CD8-positive, alpha-beta memory T cell (primary cell): ENCODE measurements at places on chromosomes 4 and X.

GRCh38 chr4:915041-915474 is 17.1 kb downstream of the GAK start:
- DNase-seq = no peak

DNA sequence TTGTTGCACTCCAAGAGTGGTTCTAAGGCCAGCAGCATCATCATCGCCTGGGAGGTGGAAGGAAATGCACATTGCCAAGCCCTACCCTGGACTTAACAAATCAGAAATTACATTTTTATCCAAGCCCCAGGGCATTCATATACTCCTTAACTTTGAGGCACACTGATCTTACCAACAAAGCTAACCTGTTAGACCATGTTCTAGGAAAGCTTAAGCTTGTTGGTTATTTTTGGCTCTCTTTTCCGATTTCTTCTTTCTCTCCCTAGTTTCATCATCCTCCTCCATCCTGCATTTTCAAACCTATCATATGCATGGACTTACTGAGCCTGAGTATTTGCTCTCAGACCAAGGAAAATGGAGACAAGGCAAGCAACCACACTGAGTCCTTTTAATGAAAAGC is 133.4 kb downstream of the OPHN1 start:
- DNase-seq = no peak

DNA sequence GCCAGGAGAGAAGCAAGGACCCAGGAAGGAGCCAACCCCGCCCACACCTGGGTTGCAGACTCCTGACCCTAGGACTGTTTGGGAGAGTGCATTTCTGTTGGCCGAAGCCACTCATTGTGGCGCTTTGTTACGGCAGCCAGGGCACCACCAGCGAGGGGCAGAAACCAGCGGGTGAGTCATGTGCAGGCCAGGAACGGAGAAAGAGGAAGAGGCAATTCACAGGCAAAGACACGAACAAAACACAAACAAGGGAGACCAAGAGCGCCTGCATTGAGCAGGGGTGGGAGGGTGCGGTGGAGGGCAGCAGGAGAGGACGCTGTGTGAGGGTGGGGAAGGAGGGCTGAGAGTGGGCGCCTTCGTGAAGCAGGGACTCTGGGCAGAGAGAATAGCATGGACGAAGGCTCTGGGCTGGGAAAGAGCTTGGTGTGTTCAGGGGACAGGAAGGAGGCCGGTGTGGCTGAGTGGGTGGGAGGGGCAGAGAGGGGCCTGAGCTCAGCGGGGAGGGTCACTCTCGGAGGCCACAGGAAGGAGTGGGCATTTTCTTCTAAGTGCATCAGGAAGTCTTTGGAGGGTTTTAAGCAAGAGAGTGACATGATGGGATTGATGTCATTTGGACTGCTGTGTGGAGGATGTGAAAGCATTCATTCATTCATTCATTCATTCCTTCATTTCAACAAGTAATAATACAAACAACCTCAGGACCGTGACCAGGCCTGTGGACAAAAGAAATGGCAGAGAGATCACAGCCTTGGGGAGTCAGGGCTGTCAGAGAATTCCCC is 12.2 kb upstream of the WFS1 start:
- no peak for DNase-seq

DNA sequence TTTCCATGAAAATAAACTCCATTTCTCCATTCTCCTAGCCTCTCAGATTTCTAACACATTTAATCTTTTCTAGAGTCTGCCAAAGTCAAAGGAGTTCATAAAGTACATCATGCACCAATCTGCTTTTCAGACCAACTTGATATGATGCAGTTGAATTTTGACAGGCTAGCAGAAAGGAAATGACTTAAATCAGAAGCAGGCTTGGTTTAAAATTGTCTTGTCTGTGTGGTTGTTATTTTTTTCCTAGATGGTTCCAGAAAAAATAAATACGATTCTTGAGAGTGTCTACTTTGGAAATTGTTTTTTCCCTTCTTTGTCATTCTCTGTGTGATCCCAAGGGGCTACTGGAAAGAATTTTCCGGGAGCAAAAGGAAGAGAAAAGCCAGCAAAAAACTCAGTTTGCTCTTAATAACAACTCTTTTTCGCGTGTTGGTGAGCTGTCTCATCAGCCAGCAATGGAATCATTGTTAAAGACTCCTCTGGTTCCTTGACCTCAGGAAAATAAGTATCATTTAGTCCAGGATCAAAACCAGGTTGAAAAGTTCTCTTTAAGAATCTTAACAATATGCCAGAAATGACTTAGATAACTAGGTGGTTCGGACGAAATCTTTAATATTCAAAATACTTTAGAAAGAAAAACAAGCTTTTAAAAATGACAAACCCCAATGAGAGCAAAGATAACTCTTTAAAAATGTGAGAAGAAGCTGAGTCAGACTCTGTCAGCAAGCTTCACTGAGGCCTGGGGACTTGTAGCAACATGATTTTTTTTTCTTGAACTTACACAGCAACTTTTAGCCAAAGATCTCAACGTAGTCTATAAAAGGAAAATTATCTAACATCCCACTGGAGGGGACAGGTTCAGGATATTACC is 49.7 kb upstream of the GAB1 start:
- no peak for DNase-seq

GRCh38 chr4:76799718-76800117 is 98.2 kb downstream of the SOWAHB start:
- DNase-seq = no peak

GRCh38 chrX:7680181-7680580 is 162.8 kb upstream of the VCX start:
- DNase-seq = no peak

DNA sequence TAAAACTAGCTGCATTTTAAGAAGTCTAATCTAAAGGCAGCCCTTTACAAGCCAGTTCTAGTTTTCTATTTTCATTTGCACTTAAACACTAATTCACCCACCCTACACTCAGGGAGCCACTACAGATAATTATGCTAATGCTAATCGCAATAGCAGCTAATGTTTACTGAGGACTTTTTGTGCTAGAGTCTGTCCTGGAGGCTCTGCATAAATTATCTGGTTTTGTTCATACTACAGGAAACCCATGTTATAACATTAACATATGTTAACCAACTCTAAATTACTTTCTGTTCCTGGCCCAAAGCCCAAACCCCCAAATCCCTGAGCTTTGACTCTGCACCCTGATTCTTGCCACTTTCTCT is 480 bp upstream of the RADX start:
- no peak for DNase-seq

DNA sequence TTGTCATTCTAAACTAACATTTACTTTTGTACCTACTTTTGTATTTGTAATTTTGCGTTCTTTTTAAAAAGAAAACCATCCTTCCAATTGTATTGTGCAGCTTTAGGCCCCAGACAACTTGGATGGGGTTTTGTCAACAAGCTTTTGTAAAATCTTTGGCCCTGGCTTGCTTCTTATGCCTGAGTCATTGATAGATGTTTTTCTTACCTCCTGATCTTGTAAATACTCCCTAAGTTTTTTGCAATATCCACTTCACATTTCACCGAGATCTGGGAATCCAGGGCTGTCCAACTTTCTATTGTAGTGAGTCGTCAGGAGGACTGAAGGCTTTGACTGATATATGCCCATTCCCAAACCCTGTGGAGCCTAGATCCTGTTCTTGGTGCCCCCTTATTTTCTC is 126.9 kb upstream of the GUCY1A1 start:
- DNase-seq = no peak

DNA sequence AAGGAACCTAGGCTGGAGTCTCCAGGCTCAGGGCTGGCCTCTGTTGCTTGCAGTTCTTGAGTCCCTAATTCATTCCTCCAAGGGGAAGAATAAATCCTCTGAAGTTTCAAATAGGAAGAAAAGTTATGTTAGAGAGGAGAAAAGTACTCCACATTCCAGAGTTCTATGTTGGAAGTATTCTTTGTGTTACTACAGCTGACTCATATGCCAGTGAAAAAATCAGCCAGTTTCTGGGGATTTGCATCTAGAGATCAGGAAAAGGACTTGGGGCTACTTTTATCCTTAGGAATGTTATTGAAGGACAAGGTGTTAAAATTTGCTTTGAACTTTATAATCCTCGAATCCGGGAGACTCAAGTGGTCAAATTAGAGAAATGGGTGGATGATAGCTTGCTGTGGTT is 11.7 kb upstream of the NUDT9 start:
- no peak for DNase-seq

- DNase-seq = no peak
Observed at GRCh38 chrX:32893751-32894150, 317.6 kb downstream of the DMD start.

- DNase-seq = peak; percentile 46
Observed at GRCh38 chrX:71366674-71367256, 608 bp downstream of the TAF1 start.

GRCh38 chrX:154030266-154030665 is 10.6 kb upstream of the IRAK1 start:
- DNase-seq = no peak

GRCh38 chr4:80732010-80732409 is 298.5 kb upstream of the BMP3 start:
- no peak for DNase-seq

GRCh38 chrX:22730542-22730941 is 269.2 kb upstream of the DDX53 start:
- no peak for DNase-seq

DNA sequence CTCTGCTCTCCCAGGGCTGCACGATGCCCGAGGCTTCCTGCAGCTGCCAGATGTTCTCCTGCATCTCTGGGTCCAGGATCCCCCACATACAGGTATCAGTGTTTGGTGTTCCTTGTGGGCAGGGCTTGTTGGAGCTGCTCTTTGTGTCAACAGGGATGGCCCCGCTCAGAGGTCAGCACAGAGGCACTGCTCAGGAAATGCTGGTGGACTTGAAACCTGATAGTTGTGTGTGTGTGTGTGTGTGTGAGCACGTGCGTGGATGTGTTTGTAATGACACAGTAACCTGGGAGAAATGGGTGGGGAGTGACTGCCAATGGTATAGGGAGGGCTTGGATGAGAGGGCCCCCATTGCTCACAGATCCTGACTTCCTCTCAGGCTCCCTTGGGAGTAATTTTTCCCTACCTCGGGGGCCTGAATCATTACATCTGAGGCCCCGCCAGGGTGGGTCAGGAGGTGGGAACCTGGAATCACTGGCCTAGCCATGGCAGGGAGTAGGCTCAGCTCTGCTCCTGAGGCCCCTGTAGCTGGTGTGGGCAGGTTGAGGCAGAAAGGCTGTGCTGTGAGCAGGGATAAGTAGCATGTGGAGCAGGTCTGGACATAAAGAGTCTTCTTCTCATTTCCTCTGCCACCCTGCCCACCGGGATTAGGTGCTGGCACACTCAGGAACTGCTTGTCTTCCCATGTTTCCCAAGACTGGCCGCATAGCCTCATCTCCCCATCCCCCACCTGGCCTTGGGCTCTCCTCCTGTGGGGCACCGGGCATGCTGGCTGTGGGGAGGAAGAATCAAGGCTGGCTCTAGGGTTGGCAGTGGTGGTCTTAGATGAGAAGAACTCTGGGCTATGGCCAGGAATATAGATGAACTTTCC is 2.5 kb upstream of the EFNB1 start:
- DNase-seq = no peak

GRCh38 chr4:181958446-181958845 is 284.8 kb upstream of the TENM3 start:
- DNase-seq = no peak

- no peak for DNase-seq
Observed at GRCh38 chr4:132297346-132297745, 851.7 kb upstream of the PCDH10 start.

- no peak for DNase-seq
Observed at GRCh38 chr4:98932539-98932938, 3.6 kb upstream of the EIF4E start.

DNA sequence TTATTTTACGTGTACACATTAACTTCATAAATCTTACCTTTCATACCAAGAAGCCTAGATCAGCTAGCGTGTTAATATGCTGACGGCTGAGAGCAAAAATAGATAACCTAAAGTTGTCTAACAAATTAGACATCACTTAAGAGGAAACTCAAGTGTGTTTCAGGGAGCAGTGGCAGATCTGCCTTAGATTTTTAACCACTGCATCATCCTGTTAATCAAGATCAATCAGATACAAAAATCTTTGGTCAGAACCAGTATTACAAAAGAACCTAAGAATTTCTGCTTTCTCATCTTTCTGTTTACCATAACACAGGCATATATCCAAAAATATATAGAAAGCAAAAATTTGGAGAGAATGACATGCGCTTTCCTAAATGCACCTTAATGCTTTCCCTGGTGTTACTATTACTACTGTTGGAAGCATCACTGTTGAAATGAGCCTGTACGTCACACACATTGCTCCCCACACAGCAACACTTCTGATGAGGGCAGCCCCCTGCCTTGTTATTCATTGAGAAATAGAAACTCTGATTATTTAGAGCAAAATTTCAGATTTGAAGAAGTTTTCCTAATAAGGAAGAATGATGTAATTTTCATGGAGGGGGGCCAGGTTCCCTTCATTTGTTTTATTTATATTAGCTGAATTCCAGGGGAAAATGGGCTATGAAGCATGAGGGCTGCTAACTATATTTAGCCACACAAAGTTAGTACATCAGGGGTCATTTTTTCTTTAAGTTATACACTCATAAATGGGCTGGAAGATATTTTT is 152.3 kb downstream of the CBR4 start:
- DNase-seq = no peak

DNA sequence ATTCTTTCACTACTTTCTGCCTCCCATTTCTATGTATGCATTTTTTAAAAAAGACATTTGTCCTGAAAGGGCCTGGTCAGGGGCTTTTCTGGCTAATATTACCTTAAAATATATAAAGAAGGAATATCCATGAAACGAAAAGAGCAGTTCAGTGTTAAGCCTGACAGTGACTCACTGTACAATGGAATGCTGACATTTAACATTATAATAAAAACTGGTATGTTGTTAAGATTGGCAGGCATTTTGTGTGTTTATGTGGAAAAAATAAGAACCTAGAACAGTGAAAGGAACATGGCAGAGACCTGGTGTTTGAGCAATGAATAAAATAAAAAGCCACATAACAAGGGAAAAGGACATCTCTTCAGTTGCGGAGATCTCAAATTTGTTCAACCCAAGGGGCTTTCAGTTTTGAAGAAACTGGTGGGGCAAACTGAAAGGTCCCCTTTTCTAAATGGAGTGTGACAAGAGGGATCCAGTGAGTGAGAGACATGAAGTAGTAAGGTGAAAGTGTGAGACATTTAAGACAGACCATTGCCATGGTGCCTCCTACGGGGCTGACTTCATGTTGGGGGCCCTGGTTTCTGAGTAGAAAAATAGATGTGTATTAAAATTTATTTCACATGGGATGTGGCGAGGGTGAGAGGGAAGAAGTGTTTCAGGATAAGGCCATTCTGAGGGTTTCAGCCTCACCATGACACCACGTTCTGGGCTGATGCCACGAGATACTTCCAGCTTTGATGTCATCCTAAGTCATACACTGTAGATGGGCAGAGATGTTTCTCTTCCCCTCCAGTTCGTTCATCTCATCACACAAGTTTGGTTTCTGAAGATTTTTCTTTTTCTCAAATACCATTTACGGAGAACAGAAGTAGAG is 324.9 kb downstream of the PPP3CA start:
- no peak for DNase-seq
